ENCODE measurements at places on chromosomes 7 and 10.

DNA sequence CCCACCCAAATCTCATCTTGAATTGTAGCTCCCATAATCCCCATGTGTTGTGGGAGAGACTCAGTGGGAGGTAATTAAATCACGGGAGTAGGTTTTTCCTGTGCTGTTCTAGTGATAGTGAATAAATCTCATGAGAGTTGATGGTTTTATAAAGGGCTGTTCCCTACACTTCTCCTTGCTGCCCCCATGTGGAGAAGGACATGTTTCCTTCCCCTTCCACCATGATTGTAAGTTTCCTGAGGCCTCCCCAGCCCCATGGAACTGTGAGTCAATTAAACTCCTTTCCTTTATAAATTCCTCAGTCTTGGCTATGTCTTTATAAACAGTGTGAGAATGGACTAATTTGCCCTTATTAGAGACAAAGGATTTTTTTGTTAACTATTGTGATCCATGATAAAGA is 48.5 kb upstream of the MKX start:
- DNase-seq: no peak

DNA sequence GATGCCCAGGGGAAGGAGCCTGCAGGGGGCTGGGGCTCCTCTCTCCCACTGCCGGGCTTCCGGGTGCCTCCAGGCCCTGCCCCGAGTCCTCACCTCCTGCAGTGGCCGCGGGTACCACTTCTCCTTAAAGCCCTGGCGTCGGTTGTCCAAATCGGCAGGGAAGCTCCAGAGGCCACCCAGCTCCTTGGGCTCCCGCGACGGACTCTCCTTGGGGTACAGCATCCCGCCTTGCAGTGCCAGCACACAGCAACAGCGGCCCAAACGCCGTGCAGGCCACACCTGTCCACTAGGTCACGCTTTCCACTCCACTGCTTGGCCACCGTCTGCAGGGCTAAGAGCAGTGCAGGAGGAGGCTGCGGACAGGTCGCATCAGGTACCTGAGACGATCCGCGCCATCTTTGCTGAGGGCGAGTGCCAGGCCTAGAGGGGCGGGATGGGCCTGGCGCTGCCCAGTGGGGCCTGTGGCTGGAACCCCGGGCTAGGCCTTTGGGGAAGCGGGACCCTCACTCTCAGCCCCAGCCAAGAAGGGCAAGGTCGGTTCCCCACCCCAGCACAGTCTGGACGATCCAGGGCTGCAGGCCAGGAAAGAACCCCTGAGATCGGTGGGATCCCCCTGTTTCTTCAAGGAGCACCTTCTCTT is 47.7 kb upstream of the ZNF479 start:
- DNase-seq: no peak

- peak; percentile 94 for DNase-seq
Measured at GRCh38 chr7:99975782-99976521, at the start of gene AZGP1. Gene AZGP1 (minus strand): TSS chr7:99976031. CDS start chr7:99976020, 11 bp downstream.

DNA sequence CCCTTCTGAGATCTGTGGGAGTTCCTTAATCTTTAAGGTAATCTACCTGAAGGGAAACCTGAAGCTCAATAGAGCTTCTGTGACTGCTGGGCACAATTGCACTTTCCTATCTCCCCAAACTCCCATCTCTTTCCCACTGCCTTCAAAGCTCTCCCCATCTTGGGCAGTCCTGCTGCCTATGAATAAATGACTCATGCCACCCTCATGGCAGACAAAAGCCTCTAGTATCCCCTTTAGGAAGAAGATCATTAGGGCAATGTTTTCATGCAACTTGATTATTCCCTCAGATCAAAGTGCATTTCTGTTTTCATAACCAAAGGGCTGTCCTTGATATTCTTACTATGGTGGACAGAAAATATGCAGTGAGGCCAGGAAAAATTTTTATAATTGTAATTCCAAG is 704.9 kb upstream of the LRRN3 start:
- DNase-seq: peak; percentile 69

DNA sequence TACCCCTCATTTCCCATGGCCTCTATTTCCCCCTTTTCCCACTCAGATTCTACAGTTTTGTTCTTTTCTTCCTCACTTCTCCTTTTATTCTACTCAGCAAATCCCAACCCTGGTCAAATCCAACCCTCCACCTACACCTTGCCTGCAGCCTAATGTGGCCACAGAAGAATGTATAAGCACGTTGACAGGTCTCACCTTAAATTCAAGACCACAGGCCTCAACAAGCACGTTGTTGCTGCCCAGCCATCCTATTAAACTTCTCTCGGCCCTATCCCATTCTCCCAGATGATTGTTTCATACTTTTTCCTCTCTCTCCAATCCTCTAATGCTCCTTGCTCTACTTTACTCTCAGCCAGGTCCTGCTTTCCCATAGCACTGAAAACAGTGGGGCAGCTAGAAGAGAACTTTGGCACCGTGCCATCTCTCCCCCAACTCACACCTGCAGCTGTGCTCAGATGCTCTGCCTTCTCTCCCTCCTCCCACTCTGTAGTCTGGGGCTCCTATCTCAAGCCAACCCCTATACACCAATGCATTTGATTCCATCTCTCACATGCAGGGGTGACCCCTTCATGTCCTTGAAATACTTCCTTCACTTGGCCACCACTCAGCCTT is 6.8 kb upstream of the EIF3A start:
- no peak for DNase-seq

DNA sequence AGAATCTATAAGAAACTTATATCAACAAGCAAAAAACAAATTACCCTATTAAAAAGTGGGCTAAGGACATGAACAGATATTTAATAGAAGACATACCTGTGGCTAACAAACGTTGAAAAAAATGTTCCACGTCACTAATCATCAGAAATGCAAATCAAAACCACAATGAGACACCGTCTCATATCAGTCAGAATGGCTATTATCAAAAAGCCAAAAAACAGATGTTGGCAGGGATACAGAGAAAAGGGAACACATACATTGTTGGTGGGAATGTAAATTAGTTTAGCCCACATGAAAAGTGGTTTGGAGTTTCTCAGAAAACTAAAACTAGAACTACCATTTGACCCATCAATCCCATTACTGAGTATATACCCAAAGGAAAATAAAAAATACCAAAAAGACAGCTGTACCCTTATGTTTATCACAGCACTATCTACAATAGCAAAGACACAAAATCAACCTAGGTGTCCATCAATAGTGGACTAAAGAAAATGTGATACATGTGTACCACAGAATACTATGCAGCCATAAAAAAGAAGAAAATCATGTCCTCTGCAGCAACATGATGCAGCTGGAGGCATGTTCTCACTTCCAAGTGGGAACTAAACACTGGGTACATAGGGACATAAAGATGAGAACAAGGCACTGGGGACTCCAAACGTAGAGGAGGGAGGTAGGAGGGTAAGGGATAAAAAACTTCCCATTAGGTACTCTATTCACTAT is 83.8 kb upstream of the TMEM168 start:
- no peak for DNase-seq

- DNase-seq: peak; percentile 35
Measured at GRCh38 chr7:44065431-44066110, at the start of gene PGAM2. Gene PGAM2 (minus strand): TSS chr7:44065567. CDS start chr7:44065529, 38 bp downstream.

DNA sequence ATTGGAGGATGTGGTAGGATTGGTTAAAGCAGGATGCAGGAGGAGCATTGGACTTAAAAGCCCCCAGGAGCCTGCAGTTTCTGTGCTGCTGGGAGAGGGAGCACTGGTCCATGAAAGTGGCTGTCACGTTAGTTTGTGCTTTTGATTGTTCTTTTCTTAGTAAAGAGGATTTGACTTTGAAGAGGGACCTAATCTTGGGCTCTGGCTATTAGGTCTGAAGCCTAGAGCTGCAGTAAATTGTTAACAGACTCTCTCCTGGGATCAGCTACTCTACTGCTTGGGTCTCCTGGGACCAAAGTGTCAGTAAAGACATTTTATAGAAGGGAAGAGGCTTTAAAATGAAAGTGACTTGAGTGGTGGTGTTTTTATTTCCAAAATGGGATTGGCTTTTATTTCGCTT is 3.7 kb downstream of the ZFYVE27 start:
- no peak for DNase-seq

GRCh38 chr7:96211954-96212353 is 109.9 kb downstream of the SLC25A13 start:
- DNase-seq: no peak

GRCh38 chr10:103155471-103156085 is 37.5 kb downstream of the NT5C2 start:
- DNase-seq: no peak

DNA sequence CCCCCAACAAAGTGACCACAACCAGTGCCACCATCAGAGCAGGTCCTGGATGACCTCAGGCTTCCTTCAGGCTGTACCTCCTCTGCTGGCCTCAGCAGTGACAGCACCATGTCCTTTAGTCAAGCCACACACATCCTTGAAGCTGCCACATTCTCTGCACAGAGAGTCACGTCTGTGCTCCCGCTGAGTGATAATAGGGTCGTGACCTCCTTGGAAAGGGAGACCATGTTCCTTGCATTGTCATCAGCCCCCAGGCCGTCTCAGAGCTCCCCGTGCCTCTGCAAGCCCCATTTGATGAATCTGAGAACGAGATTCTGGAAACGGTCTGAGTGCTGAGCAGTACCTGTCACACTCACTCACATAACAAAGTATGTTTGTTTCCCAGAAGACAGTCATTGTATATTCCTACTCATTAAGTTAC is 106.5 kb upstream of the PRR15 start:
- no peak for DNase-seq

DNA sequence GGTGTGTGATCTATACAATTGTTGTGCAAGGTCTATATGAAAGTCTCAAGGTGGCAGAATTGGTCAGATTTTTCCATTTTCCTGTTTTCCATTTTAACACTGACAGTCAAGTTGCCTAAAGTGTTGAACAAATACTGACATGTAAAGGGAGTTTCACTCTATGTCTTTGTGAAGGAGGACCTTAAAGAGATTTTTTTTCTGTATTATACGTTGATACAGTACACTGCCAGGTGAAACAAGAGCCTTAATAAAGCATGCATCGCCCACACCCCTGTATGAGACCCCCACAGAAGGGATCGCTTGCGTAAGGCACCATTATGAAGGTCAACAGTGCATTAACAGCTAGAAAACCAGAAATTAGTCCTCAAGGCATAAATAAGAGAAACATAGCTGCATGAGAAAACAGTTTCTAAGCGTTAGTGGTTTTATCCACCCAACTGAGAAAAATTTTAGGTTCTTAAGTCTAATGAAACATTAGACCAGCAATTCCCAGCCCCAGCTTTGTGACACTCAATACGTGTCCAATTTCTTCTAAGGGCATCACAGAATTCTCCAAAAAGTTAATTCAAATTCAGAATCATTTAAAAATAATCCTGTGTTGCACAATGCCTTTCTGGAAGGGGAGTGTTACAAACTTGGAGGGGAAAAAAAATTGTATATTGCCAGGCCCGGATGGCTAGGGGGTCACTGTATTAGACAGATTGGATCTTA is 6.9 kb downstream of the KLF6 start:
- no peak for DNase-seq

DNA sequence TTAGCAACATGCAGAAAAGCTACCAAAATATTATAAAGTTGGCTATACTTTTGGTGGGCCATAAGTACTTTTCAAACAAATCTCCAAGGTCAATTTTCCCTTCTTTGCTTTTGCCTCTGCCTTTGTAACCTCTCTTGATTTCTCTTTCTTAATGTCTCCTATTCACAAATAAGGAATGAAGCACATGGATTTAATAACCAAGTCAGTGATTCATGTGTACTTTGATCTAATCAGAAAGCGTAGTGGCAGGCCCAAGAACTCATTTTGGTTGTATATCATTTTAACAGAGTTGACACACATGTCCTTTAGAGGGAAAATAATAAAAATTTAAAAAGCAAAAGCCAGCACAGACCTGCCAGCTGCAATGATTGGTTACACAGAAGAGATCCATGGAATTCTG is 93.7 kb downstream of the FZD1 start:
- DNase-seq: no peak

DNA sequence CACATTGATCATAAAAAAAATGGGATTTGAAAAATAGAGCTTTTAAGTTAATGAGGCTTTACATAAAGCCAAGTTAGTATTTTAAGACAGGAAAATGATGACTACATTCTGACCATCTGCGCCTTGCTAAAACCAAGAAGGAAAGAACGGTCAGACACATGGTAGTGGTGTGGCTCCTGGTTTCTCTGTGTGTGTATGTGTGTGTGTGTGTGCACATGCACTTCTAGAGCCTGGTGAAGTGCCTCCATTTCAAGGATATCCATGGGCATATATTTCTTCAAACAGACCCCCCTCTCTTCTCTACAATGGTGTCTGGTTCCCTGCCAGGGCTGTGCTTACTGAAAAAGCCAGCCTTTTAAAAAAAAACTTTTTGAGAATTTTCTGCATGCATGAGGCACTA is 80.9 kb downstream of the FRMPD2 start:
- DNase-seq: no peak

- no peak for DNase-seq
Measured at GRCh38 chr7:34761627-34762026, 103.6 kb downstream of the NPSR1 start.

DNA sequence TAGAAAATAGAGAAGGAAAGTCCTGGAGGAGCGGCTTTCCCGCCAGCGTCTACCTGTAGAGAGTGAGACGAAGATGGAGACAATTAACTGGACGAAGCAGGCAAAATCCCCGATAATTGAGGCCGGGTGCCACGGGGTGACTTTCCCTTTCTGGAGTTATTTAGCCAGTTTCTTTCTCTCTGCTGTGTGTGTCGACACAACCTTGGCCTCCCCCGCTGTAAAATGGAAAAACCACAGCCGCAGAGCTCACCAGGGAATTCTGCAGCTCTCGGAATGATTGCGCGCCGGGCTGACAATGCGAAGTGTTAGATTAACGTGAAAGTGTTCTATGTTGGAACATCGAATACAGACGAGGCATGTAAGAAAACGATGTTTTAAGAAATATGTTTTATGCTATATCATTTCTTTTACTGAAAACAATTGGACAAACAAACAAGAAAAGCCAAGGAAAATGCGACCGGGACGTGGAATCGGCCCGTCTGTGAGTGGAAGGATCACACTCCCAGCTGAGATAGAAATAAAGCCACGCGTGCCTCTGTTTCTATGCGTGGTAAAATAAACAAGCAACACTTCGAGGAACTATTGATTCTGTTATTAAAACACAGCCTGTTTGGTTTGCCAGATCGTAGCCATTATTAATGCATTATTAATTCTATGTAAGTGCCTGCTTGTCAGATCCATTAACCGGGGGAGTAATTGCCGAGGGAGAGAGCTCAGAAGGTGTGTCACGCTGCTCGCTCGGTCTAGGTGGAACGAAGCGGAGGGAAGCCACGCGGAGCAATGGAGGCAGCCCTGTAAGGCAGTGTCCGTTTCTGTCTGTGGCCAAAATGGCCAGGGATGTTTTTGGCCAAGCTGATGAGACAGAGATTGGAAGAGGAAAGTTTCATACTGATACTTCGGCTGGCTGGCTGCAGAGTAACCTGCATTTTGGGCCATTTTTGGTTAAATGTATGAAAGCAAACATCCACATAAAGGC is 129.4 kb downstream of the DNAJB6 start:
- DNase-seq: no peak

DNA sequence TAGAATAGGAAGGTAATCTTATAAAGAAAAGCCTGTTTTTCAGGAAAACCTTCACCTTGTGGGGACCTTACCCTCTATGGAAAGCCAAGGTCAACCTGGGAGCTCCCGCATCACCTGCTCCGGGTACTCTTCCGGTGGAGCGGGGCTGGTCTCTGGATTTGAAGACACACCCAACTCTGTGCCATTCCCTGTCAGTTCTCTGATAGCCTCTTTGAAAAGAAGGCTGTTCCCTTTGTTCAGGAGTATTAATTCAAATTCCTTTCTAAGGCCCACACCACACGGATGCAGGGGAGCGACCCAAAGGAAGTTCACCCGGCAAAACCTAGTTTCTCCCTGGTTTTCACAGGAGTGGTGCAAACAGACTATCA is 10.7 kb downstream of the CTBP2 start:
- DNase-seq: peak; percentile 79

GRCh38 chr7:107230334-107230733 is 61.5 kb downstream of the HBP1 start:
- no peak for DNase-seq
